ENCODE measurements at places on chromosomes 5 and 9. TPM values are rescaled to one million over a fixed set of nuclear protein-coding genes. Genes with fewer than 3 reads are reported as not detected.

SPATA9 gene
- not detected for total RNA-seq

SPINK4 gene
- total RNA-seq = not detected

INSL4 gene
- total RNA-seq = not detected

- no peak overlapping the region for H3K4me3 ChIP-seq
- H3K4me1 ChIP-seq = no peaks in the 10 kb centered on the region
- peaks cover 6% of the 10 kb centered on the region for H3K36me3 ChIP-seq
- H3K27ac ChIP-seq = no peak overlapping the region
- H3K27me3 ChIP-seq = no peaks in the 10 kb centered on the region
- DNase-seq = no peak
Observed at GRCh38 chr5:78486218-78486617, 125.8 kb downstream of the SCAMP1 start.

PCDHGA7 gene
- 0.73 TPM for total RNA-seq

DNA sequence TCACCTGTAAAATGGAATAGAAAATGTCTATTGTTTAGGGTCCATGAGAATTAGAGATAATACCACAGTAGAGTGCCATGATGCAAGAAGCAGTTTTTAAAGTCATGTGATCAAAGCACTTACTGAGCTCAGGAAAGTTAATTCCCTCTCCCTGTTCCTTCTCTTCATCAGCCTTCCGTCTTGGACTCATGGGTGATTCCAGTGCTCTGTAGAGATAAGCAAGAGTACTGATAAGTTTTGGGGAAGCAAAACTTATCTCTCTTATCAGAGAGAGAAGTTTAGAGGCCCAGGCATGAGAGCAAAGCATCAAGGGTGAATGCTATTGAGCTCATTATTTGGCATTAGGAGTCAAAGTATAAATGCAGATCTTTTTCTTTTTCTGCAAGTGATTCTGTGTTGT, 410.1 kb downstream of the AGTPBP1 start:
- H3K4me1 ChIP-seq = no peaks in the 10 kb centered on the region
- no peaks in the 10 kb centered on the region for H3K27me3 ChIP-seq
- H3K4me3 ChIP-seq = no peak overlapping the region
- H3K36me3 ChIP-seq = no peaks in the 10 kb centered on the region
- H3K27ac ChIP-seq = no peak overlapping the region

TEX48 gene
- total RNA-seq = not detected
